Hematopoietic multipotent progenitor cell treated with erythropoietin and hydrocortisone succinate and interleukin-3 and kit ligand, for 6 days (in vitro differentiated cells): ENCODE measurements at places on chromosomes 3 and 15.

DNA sequence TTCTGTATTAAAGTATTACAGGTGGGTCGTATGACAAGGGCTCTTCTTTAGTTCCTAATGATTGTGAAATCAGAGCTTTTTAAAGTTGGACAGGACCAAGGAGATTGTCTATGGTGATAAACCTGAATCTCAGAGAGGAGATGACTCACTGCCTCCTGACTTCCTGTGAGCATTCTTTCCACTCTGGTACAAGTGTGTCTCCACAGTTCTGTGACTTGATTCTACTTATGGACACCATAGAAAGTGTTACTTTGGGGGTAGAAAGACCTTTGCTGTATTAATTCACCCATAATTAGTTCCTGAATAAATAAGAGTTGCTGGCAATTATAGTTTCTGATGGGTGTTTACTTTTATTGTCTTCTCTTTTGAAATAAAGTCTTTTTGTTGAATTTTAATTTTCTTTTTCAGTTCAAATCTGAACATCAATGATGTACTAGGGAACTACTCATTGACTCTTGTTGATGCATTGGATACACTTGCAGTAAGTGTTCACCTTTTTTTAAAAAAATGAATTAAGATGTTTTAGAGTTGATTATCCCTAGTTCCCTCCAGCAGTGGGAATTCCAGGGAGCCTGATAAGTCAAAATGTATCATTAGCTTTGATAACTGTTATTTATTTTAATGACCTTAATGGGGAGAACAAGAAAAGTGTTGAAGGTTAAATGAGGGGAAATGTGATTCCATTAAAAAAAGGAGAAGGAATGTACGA, 7.4 kb downstream of the EDEM1 start:
- peak; percentile 79 for DNase-seq

GRCh38 chr15:45670511-45670910, 35.7 kb downstream of the SQOR start:
- no peak for DNase-seq

GRCh38 chr3:108296239-108296638, at the start of gene HHLA2:
Gene HHLA2 (plus strand): TSS chr3:108296548. CDS start chr3:108351814, 55,266 bp downstream.
- no peak for DNase-seq

GRCh38 chr3:129606636-129607390, at the start of gene PLXND1:
Gene PLXND1 (minus strand): TSS chr3:129606676. CDS start chr3:129606639, 37 bp downstream.
- peak; percentile 79 for DNase-seq

- no peak for DNase-seq
Measured at GRCh38 chr3:160986069-160986468, 119.1 kb downstream of the B3GALNT1 start.

DNA sequence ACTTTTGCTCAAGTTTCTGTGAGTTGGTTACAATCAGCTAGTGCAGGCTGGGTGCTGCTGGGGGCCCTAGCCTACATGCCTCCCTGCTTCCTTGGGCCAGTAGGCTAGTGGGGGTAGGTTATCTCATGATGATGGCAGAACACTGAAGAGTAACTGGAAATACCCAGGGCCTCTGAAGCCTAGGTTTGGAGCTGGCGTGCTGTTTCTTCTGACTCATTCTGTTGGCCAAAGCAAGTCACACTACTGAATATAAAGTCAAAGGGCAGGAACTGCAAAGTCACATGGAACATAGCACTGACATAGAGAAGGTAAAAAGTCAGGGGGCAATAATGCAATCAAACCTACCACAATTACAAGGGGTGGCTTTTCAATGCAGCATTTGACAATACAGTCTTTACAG, 34.5 kb downstream of the RASGRP1 start:
- no peak for DNase-seq
